ENCODE measurements at places on chromosomes 11 and 22.

DNA sequence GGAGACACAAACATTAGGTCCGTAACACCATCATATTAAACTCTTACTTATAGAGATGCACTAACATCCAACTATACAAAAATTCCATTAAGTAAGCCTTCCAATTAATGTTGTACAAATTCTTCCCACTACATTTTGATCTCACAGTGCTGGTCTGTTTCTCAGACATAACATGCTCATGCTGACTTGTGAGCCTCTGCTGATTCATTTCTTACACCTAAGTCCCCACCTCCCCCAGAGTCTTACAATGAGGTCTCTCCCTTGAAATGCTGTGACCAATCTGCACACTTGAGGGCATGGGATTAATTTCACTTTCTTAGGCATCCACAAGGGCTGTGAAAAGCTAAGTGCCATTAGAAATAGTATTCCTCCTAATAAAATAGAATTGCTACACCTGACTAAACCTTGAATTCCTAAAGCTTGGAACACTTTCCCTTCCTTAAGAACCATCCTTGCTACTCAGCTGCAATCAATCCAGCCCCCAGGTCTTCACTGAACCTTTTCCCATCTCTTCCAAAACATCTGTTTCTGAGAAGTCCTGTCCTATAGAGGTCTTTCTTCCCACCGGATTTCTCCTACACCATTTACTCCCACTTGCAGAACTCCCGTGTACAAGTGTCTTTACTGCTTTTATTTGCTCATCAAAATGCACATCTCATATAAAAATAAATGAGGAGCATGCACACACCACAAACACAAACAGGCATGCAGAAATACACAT, 2.0 kb downstream of the HBG1 start:
- no peak for DNase-seq

GRCh38 chr11:34036456-34036855, 15.1 kb upstream of the CAPRIN1 start:
- no peak for DNase-seq

DNA sequence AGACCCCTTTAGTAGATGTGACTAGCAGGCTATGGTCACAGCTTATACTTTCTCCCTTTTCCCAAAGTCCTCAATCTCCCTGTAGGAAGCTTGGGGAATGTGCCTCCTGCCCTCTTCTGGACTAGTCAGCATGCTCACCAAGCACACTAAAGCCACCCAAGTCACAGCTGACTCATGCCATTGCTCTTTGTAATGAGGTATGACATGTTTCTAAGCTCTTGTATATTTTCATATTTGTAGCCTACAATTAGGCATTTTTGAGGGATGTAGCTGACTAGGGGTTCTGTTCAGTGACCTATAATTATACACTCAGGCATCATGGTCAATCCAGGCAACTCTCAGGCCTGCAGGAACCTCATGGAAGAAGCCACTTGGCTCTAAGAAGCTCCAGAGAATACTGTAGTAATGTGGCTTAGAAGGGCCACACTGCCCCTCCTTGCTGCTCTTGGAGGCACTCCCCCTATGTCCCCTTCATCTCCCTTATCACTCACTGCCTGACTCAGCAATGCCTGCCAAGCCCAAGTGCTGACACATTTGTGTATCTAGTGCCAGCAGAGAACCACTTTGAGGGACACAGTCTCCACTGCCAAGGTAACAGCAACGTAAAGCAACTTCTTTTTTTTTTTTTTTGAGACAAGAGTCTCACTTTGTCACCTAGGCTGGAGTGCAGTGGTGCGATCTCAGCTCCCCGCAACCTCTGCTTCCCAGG, 86.2 kb downstream of the RPL27A start:
- no peak for DNase-seq

- DNase-seq, result no peak
Measured at GRCh38 chr22:38874529-38875222, 2.7 kb upstream of the CBX6 start.

GRCh38 chr22:39316440-39317083, 2.9 kb downstream of the RPL3 start:
- DNase-seq, result no peak

GRCh38 chr11:69106031-69106811, 49.5 kb upstream of the SMIM38 start:
- DNase-seq, result no peak

DNA sequence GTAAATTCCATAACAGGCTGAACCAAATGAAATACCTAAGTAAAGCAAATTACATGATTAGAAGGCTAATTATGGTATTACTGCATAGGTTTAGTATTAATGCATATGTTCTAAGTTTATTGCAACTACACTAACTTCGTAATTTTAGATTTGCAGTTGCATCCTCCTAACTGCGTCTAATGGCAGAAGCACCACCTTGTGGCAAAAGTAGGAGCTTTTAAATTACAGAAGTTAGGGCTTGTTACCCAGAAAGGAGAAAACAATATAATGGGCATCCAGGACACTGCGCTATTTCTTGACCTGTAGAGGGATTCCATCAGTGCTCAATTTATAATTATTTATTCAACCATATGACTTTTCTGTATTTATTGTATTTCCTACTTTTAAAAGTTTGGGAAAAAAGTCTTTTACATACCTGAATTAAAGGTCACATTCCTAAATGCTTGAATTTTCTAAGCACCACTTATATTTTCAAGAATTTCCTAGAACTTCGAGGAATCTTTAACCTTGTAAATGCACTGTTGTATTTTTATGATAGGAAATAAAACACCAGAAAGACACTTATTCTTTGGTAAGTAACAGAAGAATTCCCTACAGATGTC, 16.3 kb upstream of the GPR83 start:
- DNase-seq, result no peak

DNA sequence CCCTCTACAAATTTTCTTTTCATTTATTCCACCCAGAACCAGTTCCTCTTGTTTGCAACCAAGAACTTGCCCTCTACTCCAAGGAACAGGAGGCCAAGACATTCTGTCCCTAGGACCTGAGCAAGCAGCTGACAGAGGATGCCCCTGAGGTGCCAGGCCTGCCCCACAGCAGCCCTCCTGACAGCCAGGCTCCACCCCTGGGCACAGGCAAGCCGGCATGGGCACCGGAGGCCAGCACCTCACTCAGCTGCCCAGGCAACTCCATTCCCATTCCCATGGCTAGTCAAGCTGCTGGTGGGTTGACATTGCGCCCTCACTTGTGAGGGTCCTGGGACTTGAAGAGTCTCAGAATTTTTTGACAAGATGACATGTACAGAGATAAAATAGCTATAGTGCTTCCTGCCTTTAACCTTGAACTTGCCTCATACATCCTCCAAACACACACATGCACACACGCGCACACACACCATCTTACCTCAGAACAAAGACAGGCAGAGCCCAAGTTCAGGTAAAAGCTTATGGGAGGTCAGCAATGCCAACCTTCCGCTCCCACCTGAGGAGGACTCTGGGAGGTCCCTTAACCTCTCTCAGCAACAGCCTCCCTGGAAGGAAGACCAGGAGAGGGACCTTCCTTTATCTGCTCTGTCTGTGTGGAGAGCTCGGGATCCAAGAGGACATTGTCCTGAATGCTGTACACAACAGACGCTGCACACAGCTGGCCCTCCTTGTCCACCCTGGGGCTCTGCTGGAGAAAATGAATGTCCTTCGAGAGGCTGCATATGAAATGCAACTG, 620.9 kb upstream of the CADM1 start:
- no peak for DNase-seq

DNA sequence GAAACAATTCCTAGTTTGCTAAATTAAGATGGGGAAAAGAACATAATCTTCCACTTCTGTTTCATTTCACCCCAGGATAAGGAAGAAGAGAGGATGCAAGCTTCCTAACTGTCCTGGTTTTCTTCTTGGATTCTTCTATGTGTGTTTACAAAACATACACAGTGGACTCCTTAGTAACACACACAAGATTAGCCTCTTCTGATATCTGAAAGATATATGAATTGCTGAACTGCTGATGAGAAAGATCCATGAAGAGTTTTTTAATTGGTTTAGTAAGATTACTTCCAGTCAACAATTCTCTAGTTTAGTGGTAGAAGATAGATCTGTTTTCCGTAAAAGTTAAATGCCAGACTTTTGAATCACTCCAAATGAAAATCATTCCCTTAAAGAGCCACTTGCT, 86.8 kb downstream of the WT1 start:
- no peak for DNase-seq

DNA sequence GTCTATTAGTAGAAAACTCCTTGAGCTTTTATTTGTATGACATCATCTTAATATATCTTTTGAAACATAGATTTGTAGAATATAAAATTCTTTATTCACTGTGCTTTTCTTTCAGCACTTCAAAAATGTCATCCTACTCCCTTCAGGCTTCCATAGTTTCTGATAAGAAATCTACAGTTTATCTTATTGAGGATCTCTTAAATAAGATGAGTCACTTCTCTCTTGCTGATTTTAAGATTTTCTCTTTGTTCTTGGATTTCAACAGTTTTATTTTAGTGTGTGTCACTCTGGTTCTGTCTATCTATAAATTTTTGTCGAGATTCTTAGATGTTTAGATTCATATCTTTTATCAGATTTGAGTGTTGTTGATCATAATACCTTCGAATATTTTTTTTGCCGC, 566.1 kb upstream of the CHORDC1 start:
- DNase-seq, result no peak

GRCh38 chr11:121420398-121420797, 31.7 kb upstream of the SORL1 start:
- no peak for DNase-seq

- no peak for DNase-seq
Measured at GRCh38 chr11:18710545-18710944, 12.0 kb downstream of the TMEM86A start.

- DNase-seq, result no peak
Measured at GRCh38 chr11:127890030-127890615, 697.2 kb downstream of the ETS1 start.

GRCh38 chr11:119844808-119845207, 115.8 kb upstream of the NECTIN1 start:
- no peak for DNase-seq

DNA sequence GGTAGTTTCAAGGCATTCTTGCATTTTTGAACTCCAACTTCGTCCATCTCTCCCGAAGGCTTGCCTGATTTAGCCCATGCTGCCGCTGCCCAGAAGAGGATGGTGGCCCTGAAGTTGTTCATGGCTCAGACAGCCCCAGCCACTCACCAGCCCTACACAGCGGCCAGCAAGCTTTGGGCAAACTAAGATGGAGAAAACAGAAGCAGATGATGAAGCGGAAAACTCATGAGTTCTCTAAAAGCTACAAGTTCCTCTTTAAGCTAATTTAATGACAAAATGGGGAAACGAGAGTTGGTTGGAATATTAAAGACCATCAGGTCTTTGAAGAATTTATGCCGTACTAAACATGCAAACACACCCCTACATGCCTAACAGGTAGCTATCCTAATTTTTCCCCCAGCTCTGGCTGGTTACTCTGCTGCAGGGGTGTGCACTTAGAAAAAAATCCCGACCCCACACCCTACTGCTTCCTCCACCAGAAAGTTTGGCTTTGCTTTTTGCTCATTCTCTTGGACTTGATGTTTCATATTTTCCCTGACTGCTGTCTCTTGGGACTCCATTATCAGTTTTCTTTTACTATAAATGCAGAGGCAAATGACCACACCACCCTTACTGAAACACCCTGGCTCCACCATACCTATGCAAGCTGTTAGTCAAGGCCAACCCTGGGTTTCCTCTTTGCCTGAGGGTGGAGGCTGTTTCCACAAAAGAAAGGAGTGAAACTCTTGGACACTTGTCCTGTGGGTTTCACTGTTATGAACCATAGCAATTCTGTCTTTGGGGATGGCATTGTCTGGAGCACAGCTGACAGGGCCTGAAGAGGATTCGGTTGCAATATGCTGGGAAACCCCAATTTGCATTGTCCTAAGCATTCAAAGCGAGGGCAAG, at the start of gene MPEG1:
MPEG1 (minus strand) TSS at position 184 of the 888 bp plus-strand sequence; CDS start at position 122, 62 bp downstream.
- no peak for DNase-seq

GRCh38 chr11:124114942-124115781, at the start of gene VWA5A:
VWA5A (plus strand) TSS chr11:124115450; CDS start chr11:124117512, 2,062 bp downstream.
- DNase-seq, result no peak

GRCh38 chr22:30340911-30341685, 14.4 kb upstream of the TBC1D10A start:
- no peak for DNase-seq

GRCh38 chr22:40578171-40578570, 58.3 kb downstream of the MRTFA start:
- DNase-seq, result no peak

- DNase-seq, result no peak
Measured at GRCh38 chr11:5671831-5672230, 13.0 kb downstream of the TRIM5 start.

- no peak for DNase-seq
Measured at GRCh38 chr11:105986554-105986953, 35.5 kb downstream of the MSANTD4 start.

DNA sequence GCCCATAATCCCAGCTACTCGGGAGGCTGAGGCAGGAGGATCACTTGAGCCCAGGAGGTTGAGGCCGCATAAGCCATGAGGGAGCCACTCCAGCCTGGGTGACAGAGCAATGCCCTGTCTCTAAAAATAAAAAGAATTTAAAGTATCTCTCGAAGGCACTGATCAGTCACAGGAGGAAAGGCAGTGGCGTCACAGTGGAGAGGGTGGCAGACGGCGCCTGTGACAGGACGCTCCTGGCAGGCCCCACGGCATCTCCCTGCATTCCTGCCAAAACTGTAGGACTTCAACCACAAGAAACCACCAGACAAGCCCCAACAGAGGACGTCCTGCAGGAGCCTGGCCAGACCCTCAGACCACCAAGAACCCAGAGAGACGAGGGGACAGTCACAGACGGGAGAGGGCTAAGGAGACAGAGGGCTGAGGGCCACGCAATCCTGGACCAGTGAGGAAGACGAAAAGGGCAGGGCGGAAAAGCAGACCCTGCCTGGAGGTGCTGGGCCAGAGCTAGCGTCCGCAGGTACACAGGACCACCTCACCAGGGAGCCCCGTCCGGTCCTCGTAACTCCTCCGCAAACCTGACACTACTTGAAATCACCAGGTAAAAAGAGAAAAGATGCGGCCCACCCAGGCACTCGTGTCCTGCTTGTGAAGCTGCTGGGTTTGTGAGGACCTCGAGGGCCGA, 5.9 kb downstream of the RNH1 start:
- DNase-seq, result no peak

GRCh38 chr11:120660024-120660565, 148.5 kb downstream of the GRIK4 start:
- DNase-seq, result no peak

Measured in NCI-H187 (cell line).